ENCODE measurements at places on chromosomes 5 and 9. TPM values are rescaled to one million over a fixed set of nuclear protein-coding genes. Genes with fewer than 3 reads are reported as not detected.

SPARC gene
- 2,201 TPM for total RNA-seq

GRCh38 chr9:95516221-95516733, 494 bp downstream of the PTCH1 start:
- H3K4me1 ChIP-seq = peaks cover 4% of the 10 kb centered on the region
- no peaks in the 10 kb centered on the region for H3K36me3 ChIP-seq
- no peak for DNase-seq
- H3K27me3 ChIP-seq = no peaks in the 10 kb centered on the region

ADAMTSL2 gene
- 1.00 TPM for total RNA-seq

- H3K27ac ChIP-seq = no peak overlapping the region
- H3K4me3 ChIP-seq = no peak overlapping the region
- no peaks in the 10 kb centered on the region for H3K4me1 ChIP-seq
- H3K36me3 ChIP-seq = no peaks in the 10 kb centered on the region
Measured at GRCh38 chr5:134994560-134995156, 27.0 kb downstream of the CATSPER3 start.

DNA sequence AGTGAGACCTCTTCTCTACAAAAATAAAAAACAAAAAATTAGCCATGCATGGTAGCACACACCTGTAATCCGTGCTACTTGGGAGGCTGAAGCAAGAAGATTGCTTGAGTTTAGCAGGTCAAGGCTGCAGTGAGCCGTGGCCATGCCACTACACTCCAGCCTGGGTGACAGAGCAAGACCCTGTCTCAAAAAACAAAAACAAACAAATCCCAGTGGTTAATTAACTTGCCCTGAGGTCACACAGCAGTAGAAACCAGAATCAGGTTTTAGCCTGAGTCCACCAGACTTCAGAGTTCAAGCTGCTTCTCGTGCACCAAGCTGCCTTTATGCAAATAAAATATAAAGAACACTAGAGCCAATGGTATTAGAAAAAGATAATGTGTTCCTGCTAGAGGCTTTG, 169.7 kb downstream of the GOLPH3 start:
- no peaks in the 10 kb centered on the region for H3K27me3 ChIP-seq
- H3K27ac ChIP-seq = no peak overlapping the region

GRCh38 chr9:88945636-88946333, 45.5 kb upstream of the S1PR3 start:
- H3K36me3 ChIP-seq = no peaks in the 10 kb centered on the region
- H3K27me3 ChIP-seq = no peaks in the 10 kb centered on the region
- no peak overlapping the region for H3K4me3 ChIP-seq
- H3K27ac ChIP-seq = no peak overlapping the region
- H3K4me1 ChIP-seq = no peaks in the 10 kb centered on the region

OR13J1 gene
- not detected for total RNA-seq

ENHO gene
- not detected for total RNA-seq

DNA sequence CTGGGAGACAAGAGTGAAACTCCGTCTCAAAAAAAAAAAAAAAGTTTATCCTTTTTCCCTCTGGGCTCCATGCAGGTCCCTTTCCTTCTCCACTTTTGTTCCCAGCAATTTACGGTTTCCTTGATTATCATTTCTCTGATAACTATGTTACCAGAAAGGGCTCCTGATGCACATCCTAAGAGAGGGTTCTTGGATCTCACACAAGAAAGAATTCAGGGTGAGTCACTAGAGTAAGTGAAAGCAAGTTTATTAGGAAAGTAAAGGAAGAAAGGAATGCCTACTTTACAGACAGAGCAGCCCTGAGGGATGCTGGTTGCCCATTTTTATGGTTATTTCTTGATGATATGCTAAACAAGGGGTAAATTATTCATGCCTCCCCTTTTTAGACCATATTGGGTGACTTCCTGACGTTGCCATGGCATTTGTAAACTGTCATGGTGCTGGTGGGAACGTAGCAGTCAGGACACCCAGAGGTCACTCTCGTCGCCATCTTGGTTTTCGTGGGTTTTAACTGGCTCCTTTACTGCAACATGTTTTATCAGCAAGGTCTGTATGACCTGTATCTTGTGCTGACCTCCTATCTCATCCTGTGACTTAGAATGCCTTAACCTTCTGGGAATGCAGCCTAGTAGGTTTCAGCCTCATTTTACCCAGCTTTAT, 13.5 kb upstream of the MELK start:
- H3K36me3 ChIP-seq = no peaks in the 10 kb centered on the region
- no peak overlapping the region for H3K4me3 ChIP-seq
- no peak for DNase-seq

SDHA gene
- total RNA-seq = 296 TPM

GRCh38 chr9:86721226-86721781, 226.0 kb downstream of the GAS1 start:
- no peaks in the 10 kb centered on the region for H3K36me3 ChIP-seq
- no peak overlapping the region for H3K27ac ChIP-seq

DNA sequence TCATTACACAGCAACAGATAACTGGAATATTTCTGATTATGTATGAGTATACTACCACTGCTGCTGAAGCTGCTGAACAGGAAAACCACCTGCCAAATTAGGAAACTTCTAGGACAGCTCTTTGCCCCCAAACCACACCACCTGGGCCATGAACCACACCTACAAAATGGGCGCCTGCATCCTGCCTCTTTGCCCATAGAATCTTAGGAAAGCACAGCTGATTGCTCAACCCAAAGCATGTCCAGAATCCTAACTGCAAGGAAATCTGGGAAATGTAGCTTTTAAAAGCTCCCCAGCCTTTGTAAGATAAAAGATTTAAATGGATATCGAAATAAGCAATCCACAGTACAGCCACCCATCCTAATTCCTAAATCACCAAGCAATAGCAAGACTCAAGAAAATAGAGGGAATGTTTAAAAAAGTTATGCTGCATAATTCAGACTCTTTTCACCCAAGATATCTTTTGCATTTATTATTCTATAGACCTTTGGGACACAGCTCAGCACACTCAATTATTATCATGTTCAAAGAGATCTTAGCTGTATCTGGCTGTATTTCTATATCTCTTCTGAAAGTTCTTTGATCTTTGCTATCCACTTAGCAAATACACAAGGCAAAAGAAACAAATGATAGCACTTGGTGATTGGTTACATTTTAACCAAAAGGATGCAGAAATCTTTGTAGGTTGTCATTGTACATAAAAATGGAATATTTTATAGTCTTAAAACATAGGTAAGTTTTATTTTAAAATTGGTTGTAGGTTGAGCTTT, 6.8 kb upstream of the C9orf152 start:
- no peaks in the 10 kb centered on the region for H3K27me3 ChIP-seq
- no peaks in the 10 kb centered on the region for H3K4me1 ChIP-seq
- no peak for DNase-seq
- H3K4me3 ChIP-seq = no peak overlapping the region
- H3K36me3 ChIP-seq = no peaks in the 10 kb centered on the region
- H3K27ac ChIP-seq = no peak overlapping the region
